ENCODE measurements at places on chromosomes 2 and 18.
A peak's percentile ranks its signal among the peaks of the same experiment; 100 is the strongest.

- no peak for DNase-seq
Observed at GRCh38 chr2:74511104-74511989, 2.9 kb upstream of the TLX2 start.

DNA sequence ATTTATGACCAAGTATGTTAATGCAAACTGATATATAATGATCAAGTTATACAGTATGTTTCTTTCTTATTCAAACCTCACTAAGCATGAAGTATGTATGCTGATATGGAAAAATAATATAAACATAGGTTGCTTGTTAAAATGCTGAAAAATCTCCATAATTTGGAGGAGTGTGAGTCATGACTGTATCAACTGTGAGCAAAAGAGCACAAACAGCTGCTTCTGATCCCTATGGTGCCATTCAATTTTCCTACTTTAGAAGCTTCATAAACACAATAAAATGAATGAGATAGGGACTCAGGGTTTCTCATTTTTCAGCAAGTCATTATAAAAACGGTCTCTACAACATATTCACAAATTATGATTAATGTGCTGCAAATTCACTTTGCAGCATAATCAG lies 129.9 kb upstream of the TFPI start:
- DNase-seq, result peak; percentile 23

GRCh38 chr2:217573571-217573970 lies 429.2 kb downstream of the TNS1 start:
- DNase-seq, result no peak

- no peak for DNase-seq
Observed at GRCh38 chr18:39186008-39186407, 1620.4 kb upstream of the CELF4 start.

DNA sequence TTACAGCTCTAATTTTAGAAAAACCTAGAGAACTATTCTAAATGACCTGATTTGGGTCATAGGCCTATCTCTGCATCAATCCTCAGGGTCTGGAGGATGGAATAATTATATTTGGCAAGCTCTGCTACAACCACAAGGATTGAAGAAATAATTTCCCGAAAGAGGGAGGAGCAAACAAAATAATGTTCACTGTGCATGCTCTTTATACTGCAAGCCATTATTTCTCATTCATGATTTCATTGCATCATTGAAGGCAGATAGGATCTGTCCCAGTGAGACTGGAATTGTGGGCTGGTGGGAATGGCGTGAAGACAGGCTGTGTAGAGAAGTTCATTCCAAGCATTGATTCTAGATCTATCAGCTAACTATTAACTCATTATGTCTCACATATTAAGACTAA lies 12.7 kb upstream of the MAPRE2 start:
- DNase-seq, result no peak

- DNase-seq, result no peak
Observed at GRCh38 chr2:4981802-4982409, 710.3 kb upstream of the SOX11 start.

- DNase-seq, result no peak
Observed at GRCh38 chr2:168526641-168527040, 70.6 kb downstream of the CERS6 start.

DNA sequence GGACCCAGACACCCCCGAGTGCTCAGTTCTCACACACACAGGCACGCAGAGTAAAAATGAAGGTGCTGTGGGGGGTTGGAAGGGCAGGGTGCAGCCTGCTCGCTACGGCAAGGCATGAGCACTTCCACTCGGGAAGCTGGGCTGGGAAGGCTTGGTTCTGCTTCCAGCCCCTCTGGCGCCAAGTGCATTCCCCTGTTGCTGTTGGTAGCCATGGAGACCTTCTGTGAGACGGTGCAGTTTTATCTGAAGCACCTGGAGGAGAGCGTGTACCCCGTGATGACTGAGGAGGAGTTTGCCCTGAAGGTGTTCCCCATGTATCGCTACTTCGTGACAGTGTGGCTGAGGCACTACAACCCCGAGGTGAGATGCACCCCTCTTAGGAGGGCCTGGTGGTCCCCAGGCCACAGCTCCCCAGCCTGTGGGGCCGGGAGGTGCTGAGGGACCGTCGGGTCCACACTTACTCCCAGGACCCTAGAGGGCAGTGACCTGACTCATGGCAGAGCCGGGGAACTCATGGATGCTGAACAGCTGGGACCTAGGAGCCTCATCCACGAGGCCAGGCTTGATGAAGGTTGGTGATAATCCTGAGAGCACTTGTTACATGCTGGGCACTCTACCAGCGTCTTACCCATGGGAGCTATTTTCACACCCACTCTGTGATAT lies 15.5 kb downstream of the MROH2A start:
- DNase-seq, result no peak

Data from muscle of arm (tissue), 14 donors.